ENCODE measurements at places on chromosomes 3 and 15. TPM values are rescaled to one million over a fixed set of nuclear protein-coding genes. Genes with fewer than 3 reads are reported as not detected.

CADPS gene
- not detected for total RNA-seq

ALDH1A3 gene
- 15.1 TPM for total RNA-seq

RABL3 gene
- 14.9 TPM for total RNA-seq

WDR93 gene
- total RNA-seq = 0.25 TPM

MBNL1 gene
- 69.0 TPM for total RNA-seq

GOLGA6L9 gene
- total RNA-seq = 2.7 TPM

MUSTN1 gene
- total RNA-seq = 0.28 TPM

Data from A549 treated with Mapracorat at 1 μM for 4 hours (cell line).